ENCODE measurements at places on chromosomes 1 and 21.

DNA sequence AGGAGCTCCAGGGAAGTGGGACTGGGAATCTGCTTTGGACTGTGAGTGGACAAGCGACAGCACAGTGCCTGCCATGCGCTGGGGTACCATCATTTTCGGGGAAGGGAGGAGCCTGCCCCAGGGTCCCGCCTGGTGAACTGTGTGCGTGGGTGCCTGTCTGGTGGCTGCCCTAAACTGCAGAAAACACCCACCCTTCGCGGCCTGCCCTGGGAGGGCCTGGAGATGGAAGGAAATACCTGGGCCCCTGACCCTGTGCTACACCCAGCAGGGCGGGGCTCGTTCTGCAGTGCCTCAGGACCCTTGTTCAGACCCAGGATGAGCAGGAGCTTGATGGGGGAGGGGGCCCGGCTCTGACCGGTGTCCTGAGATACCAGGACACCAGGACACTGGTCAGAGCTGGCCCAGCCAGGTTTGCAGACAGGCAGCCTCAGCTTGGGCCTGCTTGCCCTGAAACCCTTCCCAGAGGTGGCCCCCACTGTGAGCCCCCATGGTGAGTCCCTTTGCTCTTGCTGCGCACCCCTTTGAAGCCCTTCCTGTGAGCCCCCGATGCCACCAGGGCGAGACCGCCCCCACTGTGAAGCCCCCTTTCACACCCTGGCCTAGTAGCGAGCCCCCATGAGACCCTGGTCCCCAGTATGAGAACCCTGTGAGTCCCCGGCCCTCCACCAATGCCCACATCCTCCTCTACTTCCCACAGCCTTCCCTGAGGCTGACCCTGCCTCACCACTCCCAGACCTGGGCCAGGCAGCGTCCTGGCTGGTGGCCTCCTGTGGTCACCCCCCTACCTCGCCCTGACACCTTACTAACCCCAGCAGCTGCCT is 2.6 kb downstream of the GJC2 start:
- no peak for DNase-seq

DNA sequence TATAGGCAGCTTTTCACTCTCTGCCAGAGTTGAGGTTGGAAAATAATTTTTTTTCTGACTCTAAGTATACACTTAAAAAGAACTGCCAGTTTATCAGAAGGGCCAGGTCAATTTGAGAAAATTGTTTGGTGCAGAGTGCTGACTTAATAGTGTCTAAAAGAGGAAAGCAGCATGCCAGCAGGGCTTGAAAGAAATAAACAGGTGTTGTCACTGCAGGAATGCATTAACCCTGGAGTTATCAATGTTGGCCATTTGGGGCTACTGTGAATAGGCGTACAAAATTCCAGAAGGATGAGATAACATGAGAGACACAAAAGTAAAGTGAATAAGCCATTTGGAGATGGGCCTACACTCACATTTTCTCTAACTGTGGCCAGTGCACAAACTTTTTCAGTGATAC is 220.6 kb upstream of the PLD5 start:
- DNase-seq, result no peak

- no peak for DNase-seq
Measured at GRCh38 chr1:49416758-49417157, 607.0 kb downstream of the AGBL4 start.

DNA sequence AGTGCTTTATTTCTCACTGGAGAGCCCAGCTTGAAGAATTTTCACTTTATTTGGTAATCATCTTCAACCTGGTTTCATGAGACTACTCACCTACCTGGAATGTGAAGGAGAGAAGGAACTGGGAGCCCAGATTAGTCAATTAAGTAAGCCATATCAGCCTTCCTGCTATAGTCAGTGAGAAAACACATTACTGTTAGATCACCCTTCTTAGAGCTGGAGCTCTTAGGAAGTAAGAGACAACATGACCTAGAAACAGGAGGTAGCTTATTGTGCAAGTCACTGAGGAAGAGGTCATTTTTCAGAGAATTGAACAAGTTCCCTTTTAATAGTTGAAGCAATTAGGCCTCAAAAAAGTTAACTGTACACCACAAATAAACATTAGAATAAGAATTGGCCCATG is 49.2 kb upstream of the TEKT2 start:
- peak; percentile 63 for DNase-seq

- DNase-seq, result no peak
Measured at GRCh38 chr1:8598060-8598724, 219.2 kb downstream of the RERE start.

GRCh38 chr1:61208172-61208571 is 125.8 kb downstream of the NFIA start:
- DNase-seq, result no peak

GRCh38 chr21:37593740-37594471 is 227.3 kb downstream of the DYRK1A start:
- DNase-seq, result no peak

DNA sequence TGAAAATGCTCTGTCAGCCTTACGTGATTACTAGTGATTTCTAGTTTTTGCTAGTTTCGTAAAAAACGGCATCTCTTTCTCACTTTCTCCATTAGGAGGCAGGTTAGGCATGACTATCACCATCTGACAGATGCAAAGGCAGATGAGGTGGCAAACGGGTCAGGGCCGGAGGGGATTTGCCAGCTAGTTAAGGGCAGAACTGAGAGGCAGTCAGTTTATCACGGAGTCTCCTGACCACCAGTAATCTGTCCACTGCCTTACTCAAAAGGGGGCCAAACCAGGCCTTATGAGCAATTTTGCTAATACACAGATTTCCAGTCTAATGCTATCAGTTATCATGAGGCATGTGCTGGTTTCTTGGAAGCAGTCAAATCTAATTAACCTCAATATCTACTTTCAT is 159.3 kb downstream of the TSEN15 start:
- no peak for DNase-seq

- DNase-seq, result no peak
Measured at GRCh38 chr1:10475510-10475909, 760 bp downstream of the PEX14 start.

- DNase-seq, result no peak
Measured at GRCh38 chr1:87155170-87155569, 173.5 kb upstream of the LMO4 start.

- DNase-seq, result no peak
Measured at GRCh38 chr1:110220324-110220723, 10.2 kb downstream of the KCNC4 start.

Data from HS-5 (cell line).